T-helper 22 cell (primary cell): ENCODE measurements at places on chromosomes 1 and 21.

DNA sequence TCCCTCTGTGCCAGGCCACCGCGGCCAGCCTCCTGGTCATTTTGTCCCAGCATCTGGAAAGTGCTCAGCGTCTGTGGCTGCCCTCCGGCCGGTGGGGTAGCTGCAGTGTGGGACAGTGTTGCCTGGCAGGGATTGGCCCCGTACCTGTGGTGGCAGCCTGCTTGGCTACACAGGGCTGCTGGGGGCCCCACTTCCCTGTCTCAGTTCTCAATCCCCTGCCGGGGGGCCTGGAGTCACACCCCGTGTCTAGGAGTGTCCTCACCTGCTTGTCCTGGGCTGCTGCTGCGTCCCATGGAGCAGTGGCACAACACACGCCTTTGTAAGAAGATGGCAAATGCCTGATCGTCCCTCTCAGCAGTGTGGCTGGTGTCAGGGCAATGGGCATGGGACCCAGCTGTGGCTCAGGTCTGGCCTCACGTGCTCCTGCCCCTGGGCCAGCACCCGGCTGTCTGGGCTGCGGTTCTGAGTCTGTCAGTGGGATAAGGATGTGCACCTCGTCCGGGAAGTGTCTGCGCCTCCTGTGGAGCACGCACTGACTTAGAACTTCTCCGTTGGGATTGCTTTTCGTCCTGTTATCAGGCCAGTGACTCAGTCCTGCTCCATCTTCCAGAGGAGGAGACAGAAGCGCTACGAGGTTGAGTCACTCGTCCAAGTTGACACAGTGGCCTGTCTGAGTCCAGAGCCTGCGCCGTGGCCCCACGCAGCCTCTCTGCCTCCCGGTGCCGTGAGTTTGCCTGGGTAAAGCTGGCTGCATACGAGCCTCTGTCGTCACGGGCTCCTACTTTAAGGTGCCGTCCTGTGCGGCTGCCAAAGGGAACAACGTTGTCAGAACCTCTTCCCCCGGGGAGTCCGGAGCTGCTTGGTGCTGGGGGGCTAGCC lies 41.0 kb downstream of the CRYAA start:
- no peak for DNase-seq

- DNase-seq, result no peak
Observed at GRCh38 chr1:95139039-95139438, 21.9 kb downstream of the TLCD4 start.

GRCh38 chr1:10537082-10537766 lies 62.5 kb downstream of the PEX14 start:
- no peak for DNase-seq

DNA sequence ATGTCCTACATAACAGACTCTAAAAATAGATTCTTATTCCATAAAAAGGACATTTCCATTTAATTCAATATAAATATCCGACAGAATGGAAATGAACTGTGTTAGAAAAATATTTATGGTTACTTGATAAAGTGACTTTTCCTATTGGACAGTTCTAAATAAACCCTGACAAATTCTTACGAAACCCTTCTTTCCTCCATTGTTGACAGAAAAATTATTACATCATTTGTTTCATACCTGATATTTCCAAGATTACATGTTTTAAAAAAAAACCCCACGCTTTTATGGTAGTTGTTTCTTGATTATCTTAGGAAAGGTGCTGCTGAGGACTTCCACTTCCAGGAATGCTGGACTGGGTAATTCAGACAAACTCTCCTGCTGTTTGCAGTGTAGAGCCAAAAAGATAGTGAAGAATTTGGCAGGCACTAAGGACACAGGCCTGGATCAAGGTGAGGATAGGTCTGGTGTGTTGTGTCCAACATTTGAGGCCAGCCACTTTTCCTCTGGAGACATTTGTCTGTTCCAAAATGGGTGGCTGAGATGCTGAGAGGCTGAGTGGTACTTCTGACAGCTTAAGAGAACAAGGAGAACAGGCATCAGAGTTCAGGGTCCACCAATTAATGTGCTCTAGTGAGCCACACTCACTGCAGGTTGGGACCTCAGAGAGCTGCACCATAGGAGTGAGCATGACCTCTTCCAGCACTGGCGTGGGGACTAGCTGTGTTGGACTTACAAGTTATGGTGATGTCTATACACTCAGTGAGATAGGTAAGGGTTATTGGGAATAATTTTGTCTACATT lies 7.0 kb upstream of the C1orf116 start:
- no peak for DNase-seq

DNA sequence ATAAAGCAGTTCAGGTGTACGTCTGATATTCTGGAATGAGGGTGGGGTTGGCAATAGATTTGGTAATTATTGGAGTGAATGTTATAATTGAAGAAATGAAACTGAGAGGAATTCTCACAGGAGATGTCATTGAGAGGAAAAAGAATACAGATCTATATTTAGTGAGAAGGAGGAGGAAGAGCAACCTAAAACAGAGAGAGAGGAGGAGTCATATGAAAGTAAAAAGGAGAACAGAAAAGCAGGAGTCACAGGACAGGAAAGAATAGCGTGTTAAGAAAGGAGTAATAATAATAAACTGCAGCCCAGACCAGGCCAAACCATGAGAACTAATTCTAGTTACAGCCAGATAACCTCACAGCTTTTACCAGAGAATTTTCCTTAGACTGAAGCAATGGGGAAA lies 62.7 kb upstream of the MROH9 start:
- no peak for DNase-seq

GRCh38 chr1:179883745-179884138 lies 1.7 kb downstream of the TOR1AIP1 start:
- peak; percentile 70 for DNase-seq

DNA sequence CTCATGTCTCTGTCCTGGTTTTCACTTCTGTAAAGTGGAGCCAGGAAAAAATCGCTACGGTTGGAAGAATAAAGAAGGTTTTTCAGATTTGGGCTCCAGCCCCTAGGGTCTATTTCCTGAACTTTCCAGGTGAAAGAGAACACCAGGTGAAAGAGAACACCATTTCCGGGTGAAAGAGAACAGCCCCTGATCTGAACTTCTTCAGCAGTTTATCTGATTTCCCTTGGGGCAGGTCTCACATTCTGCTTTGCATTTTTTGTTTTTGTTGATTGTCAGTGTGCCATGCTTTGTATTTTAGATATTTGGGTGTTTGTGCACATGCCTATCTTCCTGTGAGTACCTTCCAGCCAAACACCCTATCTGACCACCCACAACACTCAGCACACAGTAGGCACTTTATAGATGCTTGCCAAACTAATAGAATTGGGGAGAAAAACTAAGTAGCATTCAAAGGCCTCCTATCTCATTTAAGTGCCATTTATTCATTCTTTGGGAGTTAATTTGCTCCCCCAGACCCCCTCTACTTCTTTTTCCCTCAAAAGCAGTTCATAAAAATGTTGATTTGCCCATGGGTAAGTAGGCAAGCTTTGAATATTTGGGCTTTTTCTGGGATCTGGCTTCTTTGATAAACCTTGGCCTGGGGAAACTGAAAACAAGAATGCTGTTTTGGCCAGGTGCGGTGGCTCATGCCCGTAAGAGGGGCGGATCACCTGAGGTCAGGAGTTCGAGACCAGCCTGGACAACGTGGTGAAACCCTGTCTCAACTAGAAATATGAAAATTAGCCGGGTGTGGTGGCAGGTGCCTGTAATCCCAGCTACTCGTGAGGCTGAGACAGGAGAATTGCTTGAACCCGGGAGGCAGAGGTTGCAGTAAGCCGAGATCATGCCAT lies 2.2 kb downstream of the NAV1 start:
- no peak for DNase-seq

GRCh38 chr1:30684881-30685795 lies 38.2 kb downstream of the MATN1 start:
- DNase-seq, result peak; percentile 23

GRCh38 chr1:111559736-111560279 lies 56.4 kb upstream of the ADORA3 start:
- DNase-seq, result no peak

- DNase-seq, result peak; percentile 14
Observed at GRCh38 chr21:46325073-46325912, 1.3 kb downstream of the PCNT start.

GRCh38 chr21:41682719-41683179 lies 84.1 kb downstream of the RIPK4 start:
- no peak for DNase-seq

- no peak for DNase-seq
Observed at GRCh38 chr1:9696793-9697192, 45.3 kb downstream of the PIK3CD start.

- DNase-seq, result no peak
Observed at GRCh38 chr1:15056515-15057285, 96.8 kb upstream of the TMEM51 start.

- DNase-seq, result no peak
Observed at GRCh38 chr21:33028773-33029384, 3.1 kb downstream of the OLIG2 start.

DNA sequence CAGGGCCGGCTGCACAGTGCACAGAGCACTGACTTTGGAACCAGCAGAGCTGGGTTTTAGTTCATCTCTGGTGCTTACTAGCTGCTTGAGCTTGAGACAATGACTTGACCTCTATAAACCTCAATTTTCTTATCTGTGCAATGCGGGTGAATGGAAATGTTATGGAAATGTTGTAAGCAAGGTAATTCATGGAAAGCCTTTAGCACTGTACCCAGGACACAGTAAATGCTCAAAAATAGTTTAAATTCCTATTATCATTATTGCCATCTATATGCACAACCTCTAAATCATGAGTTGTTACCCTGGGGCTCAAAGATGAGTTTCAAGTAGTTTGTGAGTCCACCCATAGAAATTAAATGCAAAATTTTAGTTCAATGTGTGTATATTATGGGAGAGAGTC lies 99.5 kb downstream of the CSMD2 start:
- no peak for DNase-seq

- no peak for DNase-seq
Observed at GRCh38 chr1:153292740-153293479, 19.8 kb downstream of the PGLYRP3 start.

GRCh38 chr1:71919811-71920509 lies 362.4 kb downstream of the NEGR1 start:
- no peak for DNase-seq

- DNase-seq, result no peak
Observed at GRCh38 chr1:201847150-201847549, 18.2 kb downstream of the IPO9 start.

- no peak for DNase-seq
Observed at GRCh38 chr1:204991342-204991844, 51.6 kb upstream of the CNTN2 start.

GRCh38 chr1:158916085-158916484 lies 15.3 kb upstream of the PYHIN1 start:
- no peak for DNase-seq

GRCh38 chr1:248627971-248628844 lies 6.7 kb downstream of the OR2T11 start:
- DNase-seq, result no peak

- no peak for DNase-seq
Observed at GRCh38 chr1:9321986-9322660, 29.4 kb downstream of the SPSB1 start.

DNA sequence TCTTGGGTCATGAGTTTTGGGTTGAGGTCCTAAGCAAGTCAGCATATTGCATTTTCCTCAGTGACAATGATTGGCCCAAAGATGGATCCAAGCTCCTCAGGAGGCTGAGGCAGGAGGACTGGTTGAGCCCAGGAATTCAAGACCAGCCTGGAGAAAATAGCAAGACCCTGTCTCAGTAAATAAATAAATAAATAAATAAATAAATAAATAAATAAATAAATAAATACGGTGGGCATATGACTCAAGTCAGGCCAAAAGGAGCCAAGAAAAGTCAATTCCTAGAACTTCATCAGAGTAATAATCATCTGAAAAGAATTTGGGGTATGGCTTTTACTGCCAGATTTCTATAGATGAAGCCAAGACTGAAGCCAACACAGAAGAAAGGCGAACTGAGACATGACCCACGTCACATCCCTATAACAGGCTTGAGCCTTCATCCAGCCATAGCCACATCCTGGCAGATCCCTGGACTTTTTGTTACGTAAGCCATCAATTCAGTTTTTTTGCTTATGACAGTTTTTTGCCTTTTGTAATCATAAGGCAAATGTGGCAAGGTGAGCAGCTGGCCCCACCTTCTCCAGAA lies 88.5 kb upstream of the NFASC start:
- DNase-seq, result no peak

DNA sequence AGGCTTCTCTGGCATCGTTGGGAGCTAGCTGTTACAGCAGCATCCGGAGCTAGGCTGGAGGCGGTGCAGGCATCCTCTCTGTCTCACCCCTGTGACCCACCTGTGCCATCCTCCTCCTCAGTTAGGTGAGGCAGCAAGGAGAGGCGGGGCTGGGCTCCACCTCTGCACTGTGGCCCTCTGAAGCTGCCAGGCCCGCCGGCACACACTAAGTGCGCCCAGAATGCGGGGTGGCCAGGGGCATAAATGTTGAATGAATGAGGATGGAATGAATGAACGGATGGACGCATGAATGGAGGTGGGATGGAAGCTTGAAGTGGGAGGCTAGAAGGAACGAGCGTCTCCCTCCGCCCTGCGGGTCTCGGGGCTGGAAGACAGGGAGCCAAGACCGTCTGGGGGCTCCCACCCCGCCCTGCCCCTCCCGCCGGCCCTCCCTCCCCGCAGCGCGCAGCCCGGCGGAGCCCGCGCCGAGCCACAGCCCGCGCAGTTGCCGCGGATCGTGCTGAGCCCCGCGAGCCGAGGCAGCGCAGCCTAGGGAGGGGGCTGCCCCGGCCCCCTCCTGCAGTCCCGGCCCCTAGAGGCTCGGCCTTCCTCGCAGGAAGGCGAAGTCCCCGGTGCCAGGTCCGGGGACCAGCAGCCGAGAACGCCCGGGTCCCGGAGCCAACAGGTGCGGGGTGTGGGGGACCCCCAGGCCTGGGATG lies at the start of gene HCRTR1:
TSS of gene HCRTR1 (plus strand) at position 472 of the 698 bp plus-strand sequence. CDS start 1,504 bp downstream, outside the sequence.
- no peak for DNase-seq

DNA sequence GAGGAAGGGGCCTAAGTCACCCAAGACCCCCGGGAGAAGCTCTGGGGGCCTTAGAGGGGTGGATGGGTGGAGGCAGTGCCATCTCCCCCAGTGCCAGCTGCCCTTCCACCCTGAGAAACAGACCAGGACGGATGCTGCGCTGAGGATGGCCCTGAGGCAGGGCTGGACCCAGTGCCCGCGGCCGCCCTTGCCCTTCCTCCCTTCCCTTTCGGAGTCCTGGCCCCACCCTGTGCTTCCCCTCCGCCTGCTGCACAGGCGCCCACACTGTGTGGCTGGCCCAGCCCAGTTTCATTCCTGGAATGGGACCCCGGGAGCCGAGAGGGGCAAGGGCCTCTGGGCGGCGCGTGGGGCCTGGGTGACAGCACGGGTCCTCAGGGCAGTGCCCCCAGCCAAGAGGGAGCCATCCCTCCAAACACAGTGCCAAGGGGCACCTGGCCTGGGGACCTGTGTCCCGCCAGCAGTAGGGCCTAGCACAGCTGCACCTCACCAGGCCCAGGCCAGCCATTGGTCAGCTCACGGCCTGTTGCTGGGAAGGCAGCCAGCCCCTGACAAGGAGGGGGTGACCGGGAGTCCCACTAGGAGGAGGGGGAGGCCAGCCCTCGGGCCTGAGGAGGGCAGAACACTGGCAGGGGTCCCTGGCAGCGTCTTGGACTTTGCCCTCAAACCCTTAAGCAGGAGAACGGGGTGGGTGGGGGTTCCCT lies 13.4 kb upstream of the SKI start:
- DNase-seq, result no peak
